ENCODE measurements at places on chromosomes 11 and 22. TPM values are rescaled to one million over a fixed set of nuclear protein-coding genes. Genes with fewer than 3 reads are reported as not detected.

Gene SERPIND1
- total RNA-seq = 0.08 TPM

DNA sequence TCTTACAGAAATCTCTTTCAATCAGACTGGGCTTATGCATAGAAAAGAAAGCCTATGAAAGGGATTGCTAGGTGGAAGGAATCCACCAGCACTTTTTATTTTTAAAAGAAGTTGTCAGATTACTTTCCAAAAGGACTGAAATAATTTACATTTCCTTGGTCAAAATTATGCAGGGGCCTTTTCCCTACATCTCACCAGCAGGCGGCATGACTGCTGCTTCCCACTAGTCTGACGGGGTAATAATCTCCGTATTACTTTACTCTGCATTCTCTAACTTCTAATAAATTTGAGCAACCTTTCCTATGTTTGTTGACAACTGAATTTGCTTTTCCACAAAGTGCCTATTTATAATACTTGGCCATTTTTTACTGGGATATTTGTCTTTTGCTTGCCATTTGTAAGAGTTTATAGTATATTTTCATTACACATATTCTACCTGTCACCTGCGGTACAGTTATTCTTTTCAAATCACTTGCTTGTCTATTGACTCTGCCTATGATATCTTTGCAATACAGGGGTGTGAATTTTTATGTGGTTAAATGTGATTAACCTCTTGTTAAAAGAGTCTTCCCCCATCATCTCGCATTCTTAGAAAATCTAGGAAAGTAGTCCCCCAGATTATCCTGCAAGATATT, 51.9 kb upstream of the USP47 start:
- ATAC-seq = no peak

DNA sequence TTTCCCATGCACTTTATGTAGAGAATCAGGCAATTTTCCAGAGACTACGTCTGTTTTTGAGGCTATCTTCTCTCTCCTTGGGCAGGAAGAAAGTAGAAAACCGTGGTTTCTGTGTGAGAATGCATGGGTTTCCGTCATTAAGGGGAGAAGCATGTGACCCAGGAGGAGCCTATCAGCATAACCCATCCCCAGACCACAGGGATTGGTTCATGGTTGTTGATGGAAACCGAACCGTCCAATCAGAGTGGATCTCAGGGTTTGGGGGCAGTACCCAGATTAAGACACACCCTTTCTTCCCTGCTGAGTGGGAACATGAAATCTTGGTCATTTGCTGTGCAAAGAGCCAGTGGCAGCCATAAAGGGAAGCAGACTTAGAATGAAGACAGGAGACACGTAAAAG, 517.8 kb downstream of the MN1 start:
- ATAC-seq = no peak

GRCh38 chr11:9095421-9095820, 4.0 kb upstream of the SCUBE2 start:
- ATAC-seq = no peak

- ATAC-seq = no peak
Observed at GRCh38 chr11:119909077-119909476, 180.1 kb upstream of the NECTIN1 start.

DNA sequence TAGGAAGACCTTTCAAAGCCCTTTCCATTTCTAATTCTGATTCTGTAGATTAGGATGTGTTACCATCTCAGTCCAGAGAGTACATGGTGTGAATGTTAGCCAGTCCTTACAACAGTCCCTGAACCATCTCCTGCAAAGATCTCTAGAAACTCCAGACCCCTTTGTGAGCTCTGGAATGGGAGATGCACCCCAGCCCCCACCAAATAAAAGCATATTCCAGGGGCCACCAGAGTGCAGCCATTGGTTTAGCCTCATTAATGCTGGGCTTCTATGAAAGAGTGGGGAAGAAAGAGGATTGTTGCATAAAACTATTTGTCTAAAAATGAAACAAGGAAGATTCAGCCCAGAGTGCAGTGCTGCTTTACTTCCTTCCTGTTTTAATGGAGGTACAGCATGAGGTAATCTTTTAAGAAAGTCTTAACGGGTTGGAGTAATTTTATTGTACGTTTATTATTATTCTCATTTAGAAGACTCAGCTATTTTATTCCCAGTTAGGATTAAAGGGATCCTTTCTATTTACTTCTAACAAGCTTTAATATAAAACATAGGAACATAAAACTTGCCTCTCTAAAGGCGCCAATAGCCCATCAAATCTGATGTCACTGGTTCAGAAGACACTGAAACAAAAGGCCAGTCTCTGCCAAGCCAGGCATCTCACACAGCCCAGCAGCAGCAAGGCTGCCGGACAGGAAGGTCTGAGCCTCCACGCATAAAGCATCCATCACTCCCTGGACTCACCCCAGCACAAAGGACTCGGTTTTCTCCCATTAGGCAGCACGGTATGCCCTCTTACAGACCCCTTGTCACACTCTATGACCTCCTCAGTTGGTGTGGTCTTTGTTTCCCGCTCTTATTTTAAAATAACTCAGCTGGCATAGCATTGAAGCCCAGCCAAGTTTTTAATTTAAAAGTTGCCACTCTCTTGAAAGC, 203.9 kb upstream of the BLID start:
- no peak for ATAC-seq

All from esophagus mucosa (tissue), 1 donor.